Activated CD4-positive, alpha-beta T cell treated with anti-CD3 and anti-CD28 coated beads, Interleukin-2, amount 50 U/mL, for 48 hours (primary cell): ENCODE measurements at places on chromosomes 1 and 21.
A peak's percentile ranks its signal among the peaks of the same experiment; 100 is the strongest.

DNA sequence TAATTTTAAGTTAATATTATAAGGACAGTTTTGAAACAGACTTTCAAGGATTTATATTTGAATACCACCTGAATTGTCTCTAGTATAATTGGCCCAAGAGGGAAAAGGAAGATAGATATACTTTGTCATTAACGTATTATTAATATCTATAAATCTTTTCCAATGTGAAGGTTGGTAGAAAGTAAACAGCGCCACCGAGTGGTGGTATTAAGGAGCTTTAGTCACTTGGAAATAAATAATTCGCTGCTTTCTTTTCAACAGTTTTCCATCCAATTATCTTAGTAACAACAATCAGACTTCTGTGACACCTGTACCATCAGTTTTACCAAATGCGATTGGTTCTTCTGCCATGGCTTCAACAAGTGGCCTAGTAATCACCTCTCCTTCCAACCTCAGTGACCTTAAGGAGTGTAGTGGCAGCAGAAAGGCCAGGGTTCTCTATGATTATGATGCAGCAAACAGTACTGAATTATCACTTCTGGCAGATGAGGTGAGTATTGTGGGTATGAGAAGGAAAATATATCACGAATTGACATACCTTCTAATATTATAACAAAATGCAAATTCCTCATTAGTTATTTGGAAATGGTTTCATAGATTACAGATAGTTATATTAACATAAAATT lies 37.7 kb downstream of the SH3GLB1 start:
- DNase-seq, result peak; percentile 10

DNA sequence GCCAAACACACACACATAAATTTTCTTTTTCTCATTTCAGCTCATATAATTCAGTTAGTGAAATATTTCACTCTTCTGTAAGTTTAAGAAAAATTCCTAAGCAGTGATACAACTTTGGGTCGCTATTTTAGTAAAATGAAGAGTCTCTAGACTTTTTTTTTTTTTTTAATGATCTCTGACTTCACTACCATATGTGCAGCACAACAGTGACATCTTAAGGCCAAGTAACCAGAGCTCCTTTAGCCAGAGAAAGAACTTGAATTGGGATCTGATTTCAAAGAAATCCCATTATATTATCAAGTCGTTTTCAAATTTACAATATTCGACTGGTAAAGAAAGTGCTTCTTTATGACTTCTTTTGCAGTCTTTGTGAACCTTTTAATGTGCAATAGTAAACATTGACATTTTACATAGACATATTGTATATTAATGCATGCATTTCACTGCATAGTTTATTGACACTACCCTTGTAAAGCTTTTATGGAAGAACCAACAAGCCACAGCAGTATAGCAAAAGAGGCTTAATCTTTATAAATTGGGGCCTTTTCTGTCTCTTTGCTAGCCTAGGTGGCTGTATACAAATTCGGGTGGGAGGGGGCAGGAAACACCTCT lies 62.2 kb downstream of the LRRC40 start:
- DNase-seq, result no peak

GRCh38 chr1:40032240-40032891 lies 8.2 kb upstream of the CAP1 start:
- DNase-seq, result peak; percentile 53

- DNase-seq, result peak; percentile 63
Observed at GRCh38 chr1:8879922-8880676, 1.6 kb upstream of the ENO1 start.

DNA sequence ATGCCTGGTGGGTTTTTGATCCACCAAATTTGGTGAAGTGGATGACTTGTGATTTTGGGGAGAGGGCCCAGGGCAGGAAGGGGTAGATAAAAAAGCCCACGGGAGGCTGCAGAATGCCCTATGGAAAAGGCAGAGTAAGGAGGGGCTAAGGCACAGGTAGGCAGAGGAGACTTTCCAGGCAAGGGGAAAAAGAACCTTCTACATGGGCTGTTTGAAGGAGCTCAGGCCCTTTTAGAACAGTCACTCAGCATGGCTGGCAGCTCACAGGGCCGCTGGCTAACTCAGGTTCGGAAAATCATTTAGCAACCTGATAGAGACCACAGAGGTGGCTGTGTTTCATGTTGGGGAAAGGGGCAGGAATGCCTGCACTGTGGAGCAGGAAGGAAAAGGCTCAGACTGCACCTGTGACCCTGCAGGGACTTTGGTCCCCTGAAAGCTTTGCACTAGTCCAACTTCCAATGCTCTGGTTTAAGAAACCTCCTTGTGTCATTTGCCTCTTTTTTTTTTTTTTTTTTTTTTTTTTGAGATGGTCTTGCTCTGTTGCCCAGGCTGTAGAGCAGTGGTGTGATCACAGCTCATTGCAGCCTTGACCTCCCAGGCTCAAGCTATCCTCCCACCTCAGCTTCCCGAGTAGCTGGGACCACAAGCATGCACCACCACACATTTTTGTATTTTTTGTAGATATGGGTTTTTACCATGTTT lies 58.5 kb upstream of the ENAH start:
- no peak for DNase-seq

DNA sequence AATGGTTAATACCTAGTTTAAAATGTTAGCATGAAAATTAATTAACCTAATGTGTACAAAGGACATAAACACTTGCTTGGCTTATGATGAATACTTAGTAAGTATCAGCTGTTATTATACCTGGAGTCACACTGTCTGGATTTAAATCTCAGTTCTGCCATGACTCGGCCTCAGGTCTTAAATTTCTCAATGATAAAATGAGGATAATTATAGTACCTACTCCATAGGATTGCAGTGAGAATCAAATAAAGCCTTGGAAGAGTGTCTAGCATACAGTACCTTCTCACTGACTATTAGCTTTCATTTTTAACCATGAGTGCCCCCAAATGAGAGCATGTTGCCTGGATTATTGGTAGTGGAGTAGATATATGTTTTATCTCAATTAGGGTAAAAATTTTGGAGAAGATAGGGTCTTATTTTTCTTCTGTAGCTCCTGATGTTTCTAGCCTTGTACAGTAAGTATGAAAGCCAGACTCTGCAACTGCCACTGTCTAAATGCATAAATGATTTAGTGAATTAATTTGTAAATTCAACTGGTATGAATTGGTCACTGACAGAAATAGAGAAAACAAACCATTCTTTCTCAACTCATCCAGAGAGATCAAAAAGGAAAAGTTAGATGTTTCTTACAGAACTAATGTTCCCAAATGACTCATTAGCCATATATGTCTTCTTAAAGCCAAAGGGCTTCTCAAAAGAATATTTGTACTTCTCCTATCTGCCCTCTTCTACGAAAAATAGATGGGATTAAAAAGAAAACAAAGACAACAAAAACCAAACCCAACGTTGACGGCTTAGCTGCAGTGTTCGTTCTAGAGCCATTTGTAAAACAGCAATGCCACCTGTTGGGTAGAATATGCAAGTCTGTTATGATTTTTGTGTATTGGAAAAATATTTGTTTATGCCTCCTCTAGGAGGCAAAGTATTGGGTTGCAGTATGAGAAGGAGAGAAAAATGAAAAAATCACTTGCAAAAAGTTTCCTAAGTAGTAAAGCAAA lies 53.8 kb upstream of the MROH9 start:
- no peak for DNase-seq

DNA sequence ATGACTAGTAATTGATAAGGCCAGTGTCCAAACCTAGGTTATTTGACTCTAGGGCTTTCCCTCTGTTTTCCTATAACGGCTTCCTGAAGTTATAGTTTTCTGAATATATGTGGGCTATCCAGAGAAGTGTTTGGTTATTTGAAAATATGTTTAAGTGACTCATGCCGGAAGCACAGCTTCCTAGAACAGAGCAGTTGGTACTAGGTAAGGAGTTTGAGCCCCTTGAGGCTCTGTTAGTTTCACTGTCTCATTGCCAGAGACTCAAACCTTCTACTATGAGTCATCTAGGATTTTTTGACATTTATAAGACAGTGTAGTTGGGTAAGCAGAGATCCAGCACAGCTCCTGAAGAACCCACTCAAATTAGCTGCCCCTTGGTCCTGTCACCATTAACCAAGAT lies 27.1 kb upstream of the LEPR start:
- peak; percentile 21 for DNase-seq

DNA sequence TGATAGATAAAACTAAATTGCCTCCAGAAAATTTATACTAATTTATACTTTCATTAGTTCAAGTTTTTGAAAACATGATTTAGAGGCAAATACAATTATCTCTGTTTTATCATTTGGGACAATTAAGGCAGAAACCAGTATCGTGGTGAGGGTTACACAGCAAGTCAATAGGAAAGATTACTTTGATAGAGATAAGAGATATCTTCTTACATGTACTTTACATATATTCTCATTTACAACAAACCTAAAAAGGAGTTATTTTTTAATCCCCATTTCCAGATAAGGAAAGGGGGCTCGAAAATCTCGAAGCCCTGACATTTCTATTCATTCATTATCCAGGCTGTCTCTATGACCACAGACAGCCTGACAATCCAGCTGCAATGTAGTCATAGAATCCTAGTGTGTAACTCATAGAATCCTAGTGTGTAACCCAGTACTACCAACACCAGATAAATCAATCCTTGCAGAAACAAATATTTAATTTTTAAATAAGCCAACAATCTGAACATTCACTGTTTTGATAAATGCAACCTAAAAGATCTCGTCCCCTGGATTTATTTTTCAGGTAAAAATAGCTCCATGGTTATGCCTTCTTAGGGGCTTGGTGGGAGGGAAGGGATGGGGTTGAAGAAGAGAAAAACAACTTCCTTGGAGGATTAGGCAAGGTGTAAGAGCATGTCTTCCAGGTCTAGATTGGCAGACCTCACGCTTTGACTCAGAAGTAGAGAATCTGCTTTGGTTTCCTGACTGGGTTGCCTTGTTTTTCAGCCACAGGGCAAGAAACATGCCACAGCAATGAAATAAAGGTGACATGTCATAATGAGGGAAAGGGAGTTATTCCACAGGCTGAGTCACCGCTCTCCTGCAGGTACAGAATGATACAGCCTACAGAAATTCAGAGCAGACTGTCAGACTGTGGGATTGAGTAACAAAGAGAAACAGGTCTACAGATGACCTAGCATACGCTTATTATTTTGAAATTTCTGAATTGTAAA lies 45.6 kb downstream of the IRF2BP2 start:
- DNase-seq, result peak; percentile 31

DNA sequence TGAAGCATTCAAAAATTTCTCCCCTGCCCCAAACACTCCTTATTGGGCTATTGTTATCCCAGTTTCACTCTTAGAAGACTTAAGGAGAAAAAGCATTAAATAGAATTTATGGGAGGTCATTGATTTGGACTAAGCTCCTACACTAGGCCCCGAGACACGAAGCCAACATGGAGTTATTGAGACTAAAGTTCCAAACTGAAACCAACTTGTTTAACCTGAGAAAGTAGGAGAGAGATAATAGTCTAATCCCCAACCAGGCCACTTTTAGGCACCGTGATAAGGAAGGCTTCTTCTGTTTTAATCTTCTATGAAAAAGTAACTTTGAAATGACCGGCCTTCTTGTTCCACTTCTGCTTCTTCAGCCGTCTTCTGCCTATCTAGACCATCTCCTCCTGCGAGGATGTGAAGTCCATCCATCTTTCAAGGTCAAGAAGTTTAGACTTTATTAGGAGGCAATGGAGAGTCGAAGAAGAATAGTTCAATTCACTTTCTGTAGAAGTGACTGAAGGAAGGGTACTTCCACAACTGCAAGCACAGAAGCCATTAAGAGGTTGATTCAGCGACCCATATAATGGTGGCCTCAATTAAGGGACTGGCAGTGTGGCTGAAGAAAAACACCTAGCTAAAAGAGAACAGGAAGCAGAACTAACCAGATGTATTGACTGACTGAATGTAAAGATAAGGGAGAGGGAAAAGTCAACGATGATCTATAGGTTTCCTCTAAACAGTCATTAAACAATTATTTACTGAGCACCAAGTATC lies 428.8 kb downstream of the SMYD3 start:
- no peak for DNase-seq

DNA sequence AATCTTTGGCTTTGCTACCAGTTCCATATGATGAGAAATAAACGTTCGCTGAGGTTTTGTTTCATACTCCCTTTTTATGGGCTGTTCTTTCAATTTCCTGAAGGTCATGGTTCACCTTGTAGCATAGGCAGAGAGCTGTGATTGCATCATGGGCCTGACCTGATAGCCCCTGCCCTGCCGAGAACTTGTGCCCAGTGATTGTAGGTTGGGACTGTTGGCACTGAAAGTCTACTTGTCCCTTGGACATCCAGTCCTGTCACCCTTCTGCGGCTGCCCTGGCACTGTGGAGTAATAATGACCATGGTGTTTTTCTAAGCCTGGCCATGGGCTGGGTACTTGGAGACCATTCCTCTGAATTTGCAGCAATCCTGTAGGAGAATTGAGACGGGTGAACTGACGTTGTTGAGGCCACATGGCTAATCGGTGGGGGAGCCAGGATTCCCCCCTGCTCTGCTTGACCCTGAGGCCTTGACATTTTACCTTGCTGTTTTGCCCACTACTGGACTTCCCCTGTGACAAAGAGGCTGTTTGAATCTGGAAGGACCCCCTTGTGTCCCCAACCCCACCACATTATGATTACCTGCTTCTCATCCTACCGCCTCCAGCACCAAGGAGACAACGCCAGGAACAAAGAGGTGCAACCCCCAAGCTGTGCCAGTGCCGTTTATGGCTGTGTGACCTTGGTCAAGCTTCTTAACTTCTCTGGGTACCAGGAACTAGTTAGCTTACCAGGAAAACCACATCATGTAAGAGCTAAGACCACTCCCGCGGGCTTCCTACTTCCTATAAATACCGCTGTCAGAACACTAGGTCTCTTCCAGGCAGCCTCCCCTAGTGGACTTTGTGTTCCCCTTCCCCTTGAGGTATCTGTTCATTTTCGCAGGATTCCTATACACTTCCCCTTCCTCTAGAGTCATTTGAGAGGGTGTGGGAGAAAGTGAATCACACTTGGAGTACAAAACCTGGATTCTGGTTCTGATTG lies 23.4 kb downstream of the SESN2 start:
- DNase-seq, result no peak

GRCh38 chr1:40802742-40803113 lies 19.1 kb downstream of the KCNQ4 start:
- DNase-seq, result no peak

- DNase-seq, result no peak
Observed at GRCh38 chr1:37143800-37144199, 109.5 kb upstream of the GRIK3 start.

- DNase-seq, result no peak
Observed at GRCh38 chr21:40128891-40129290, 261.7 kb downstream of the PCP4 start.
